ENCODE measurements at places on chromosomes 4 and X.

DNA sequence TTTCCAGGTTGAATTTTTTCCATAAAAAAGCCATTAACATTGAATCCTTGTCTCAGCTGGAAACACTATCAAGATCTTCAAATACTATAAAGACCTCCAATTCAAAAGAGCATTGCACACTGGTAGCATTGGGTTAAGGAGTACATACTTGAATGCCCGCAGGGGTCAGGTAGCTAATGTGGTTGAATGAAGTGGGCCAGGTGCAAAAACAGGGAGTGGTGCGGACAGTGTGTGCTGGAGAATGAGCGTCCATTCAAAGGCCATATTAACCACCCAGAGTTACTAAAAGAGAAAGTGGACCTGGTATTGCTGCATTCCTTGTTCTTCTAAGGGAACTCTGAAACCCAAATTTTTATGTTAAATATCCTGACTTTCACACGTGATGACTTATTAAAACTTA lies 91.6 kb downstream of the NYX start:
- DNase-seq = no peak

DNA sequence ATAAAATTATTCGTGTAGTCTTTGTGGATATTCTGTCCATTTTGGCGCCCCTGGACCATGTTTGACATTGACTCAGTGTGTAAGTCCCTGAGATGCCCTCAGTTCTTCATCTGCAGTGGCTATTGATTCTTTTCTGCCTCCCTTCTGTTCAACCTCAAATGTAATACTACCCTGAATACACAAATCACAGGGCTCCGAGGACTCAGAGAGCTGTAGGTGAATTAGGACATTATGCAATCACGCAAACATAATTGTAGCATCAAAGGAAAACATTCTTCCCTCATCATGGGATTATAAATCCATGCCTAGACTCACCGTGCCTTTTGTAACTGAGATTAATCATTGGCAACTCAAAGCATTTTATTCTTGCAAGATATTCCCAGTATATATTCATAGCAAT lies 161.4 kb upstream of the PACRGL start:
- DNase-seq = no peak

- peak; percentile 28 for DNase-seq
Measured at GRCh38 chr4:25938787-25939186, 24.8 kb downstream of the SMIM20 start.

DNA sequence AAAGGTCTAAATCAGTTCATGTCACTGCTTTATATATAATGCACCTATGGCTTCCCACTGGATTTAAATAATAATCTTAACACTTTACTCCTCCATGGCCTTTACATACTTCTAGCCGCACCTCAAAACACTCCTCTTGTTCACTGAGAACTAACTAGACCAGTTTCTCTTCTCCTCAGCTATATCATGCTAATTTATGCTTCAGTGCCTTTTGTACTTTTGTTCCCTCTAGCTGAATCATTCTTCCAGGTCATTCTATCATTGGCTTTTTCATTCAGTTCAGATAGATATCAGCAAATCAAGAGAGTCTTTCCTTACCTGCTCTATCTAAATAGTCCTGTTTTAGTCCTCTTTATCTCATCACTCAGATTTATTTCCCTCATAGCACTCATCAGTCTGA lies 64.2 kb downstream of the TET2 start:
- DNase-seq = no peak

DNA sequence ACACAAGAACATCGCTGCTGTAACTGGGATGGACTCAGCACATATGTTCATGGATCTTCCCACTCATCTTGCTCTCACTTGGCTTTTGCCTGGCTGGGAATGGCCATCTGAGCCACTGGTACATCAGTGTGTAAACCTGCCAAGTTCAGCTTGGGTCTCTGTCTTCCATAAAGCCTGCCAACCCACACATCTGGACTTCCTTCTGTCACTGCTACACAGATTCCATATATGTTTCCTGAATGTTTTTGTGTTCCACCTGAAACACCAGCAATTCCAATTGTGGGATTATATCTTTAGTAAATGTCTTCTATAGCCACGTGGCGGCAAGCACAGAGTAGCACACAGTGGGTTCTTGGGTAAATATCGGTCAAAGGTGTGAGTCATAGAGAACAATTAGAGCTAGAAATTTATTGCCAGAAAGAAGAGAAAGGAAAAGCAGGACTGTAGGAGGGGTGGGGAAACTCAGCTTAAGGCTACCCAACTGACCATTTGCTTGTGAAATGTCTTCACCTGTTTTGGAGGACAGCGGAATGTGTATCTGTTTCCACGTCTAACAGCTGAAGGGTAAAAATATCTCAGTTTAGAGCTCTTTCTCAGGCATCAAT lies 125.9 kb downstream of the MFAP3L start:
- no peak for DNase-seq

DNA sequence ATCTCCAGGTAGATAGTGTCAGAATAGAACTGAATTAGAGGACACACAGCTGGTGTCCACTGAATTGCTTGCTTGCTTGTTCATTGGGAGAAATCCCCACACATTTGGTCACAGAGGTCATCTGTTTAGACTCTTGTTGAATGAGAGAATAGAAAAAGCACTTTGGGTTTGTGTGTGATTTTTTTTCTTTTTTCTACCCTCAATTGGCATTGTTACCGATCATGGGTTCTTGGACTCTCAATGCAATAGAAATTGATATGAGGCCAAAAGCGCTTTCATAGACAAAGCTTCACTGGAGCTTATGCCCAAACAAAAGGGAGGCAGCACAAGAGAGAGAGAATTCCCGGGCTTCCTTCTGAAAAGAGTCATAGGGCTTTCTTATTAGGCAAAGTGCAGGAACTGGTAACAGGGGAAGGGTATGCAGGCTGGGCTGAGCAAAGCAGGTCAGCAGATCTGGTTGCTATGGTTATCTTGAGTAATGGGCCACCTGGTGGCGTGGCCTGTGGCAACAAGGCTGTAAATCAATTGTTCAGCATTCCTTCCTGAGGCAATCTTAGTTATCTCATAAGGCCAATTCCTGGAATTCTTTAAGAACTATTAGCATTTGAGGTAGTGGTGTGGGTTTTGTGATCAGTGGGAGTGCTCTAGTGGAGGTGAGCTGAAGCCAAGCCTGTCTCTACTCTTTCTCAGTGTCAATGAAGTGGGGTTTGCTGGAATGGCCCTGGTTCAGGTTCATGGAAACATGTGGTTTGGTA lies 5.3 kb upstream of the GPR82 start:
- DNase-seq = no peak

GRCh38 chrX:78213331-78213730 lies 73.9 kb upstream of the TAF9B start:
- no peak for DNase-seq

DNA sequence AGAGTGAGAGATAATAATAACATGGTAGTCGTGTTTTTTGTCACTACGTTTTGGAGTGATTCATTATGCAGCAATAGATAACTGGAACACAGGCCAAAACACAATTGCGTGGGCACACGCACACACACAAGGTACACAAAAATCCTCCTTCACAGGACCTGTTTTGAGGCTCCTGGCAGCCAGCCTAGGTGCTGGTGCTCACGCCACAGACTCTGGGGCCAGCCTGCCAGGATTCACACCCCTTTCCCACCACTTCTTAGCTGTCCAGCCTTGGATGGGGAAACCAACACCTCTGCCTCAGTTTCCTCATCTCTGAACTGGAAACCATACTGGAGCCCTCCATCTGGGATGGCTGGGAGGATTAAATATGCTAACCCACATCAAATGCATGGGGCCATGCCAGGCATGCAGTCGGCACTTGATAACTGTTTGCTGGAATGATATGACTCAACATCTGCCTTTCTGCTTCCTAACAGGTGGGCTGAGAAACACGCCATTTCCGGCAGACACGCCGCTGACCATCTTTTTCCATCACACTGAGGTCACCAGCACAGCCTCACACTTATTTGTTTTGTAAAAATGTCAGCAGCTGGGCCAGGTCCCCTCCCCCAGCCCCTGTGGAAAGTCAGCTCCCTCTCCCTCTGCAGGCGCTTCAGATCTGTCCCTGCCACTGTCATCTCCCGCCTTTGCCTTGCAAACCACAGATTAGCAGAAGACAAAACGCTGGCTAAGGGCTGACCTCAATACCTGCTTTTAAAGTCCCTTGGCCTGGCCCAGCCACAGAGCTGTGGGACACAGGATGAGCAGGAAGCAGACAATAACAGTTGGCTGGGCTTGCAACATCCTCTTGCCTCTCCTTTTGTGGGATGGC lies 237.5 kb downstream of the BCOR start:
- DNase-seq = peak; percentile 46

DNA sequence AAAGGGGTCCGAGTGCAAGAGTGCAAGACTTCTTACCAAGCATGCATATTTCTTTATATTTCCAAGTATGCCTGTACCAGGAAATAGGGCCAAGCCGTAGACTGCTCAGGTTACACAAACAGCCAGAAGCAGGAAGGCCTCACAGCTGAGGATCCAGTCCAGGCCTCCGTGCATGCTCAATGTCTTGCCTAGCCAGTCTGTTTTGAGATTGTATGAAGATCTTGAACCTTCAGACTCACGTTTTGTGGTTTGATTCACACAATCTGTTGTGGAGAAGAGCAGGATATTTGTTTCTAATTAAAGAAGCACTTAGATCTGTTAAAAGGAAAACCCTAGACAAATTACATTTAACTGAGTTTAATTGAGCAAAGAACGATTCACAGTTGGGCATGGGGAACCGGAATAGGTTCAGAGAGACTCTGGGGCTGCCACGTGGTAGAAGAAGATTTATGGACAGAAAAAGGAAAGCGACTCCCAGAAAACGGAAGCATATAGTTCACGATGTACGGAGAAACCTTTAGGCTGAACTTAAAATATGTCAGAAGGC lies 1.2 kb downstream of the MGST2 start:
- DNase-seq = no peak

DNA sequence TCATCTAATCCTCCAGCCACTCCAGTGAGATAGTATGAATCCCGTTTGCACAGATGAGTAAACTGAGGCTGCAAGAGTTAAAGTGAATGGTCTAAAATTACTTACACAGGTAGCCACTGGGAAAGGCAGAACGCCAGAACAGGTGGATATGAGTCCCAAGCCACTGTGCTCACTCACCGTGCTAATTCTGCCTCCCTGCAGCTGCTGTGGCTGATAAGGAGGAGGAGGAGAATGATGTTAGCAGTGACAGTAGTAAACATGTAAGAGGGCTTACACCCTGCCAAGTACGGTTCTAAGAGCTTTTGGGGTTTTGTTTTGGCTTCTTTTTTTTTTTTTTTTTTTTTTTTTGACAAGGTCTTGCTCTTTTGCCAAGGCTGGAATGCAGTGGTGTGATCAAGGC lies 90.5 kb upstream of the PRPS2 start:
- no peak for DNase-seq

GRCh38 chr4:123345137-123345934 lies 51.3 kb upstream of the SPRY1 start:
- no peak for DNase-seq

DNA sequence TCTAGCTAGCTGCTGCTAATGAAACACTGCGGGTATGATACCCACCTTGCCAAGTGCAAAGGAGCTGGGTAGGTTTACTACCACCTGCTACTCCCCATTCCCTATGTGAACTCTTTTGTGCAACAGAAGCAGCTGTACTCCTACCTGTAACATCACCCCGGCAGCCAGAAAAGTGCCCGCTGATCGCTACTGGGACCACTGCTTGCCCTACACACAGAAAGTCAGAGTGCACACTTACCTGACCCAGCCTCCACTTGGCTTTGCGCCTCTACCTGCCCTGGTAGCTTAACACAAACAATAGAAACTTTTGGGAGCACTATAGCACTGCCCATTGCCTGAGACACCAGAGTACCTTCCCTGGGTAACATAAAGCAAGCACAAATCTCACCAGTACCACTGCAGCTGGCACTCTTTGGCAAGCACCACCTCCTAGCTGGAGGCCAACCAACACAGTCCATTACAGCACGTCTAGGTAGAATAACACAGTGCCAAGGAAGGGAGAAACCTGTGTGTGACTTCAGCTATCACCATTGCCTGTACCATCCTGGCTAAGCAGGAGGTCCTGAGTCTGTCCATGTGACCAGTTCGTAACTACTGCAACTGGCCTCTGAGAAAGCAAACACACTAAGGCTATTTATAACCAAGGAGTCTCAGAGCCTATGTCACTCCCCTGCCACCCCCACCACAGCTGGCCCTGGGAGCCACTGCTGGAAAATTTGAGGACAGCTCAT lies 80.1 kb downstream of the CENPC start:
- no peak for DNase-seq

- DNase-seq = no peak
Measured at GRCh38 chrX:53294024-53294648, 12.8 kb upstream of the IQSEC2 start.

DNA sequence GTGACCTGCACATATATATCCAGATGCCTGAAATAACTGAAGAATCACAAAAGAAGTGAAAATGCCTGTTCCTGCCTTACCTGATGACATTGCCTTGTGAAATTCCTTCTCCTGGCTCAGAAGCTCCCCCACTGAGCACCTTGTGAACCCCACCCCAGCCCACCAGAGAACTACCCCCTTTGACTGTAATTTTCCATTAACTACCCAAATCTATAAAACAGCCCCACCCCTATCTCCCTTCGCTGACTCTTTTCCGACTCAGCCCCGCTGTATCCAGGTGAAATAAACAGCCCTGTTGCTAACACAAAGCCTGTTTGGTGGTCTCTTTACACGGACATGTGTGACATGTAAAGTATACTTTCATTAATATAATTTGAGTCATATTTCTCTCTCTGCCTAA lies 320.3 kb upstream of the TECRL start:
- no peak for DNase-seq

DNA sequence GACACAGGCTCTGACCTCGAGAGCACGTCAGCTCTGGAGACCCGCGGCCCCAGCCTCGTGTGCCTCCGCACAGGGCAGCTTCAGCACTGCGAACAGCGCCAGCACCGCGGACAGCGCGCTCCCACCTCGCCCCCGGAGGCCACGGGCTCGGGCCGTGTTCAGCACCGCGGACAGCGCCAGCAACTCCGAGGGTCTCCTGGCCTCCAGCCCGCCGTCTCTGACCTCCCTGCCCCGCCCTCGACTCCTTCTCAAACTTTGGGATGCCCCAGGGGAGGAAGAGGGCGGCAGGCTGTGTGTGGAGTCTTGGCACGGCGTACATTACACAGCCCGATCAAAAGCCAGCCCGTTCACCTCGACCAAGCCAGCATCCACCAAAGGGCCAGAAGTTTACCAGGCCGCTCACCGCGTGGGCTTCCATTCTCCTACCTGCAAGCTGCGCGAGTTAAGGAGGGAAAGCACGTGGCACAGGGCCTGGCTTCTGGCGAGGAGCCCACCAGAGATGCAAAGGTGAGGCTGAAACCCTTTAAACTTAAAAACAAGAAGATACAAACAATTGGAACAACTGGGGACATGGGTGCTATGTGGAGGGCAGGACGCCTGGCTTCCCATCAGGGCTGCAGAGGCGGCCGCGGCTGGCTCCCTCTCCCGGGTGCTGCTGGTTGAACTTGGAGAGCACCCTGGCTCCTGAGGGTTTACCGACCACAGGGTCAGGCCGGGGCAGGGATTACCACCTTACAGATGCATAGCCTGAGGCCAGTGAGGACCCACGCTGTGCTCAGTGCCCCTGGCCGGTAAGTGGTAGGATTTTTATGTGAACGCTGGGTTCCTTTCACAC lies 4.5 kb upstream of the NKX1-1 start:
- DNase-seq = peak; percentile 41

GRCh38 chrX:134418317-134419113 lies 41.5 kb upstream of the HPRT1 start:
- DNase-seq = no peak
